Thyroid gland (tissue), 4 donors: ENCODE measurements at places on chromosomes 6 and 20. TPM values are rescaled to one million over a fixed set of nuclear protein-coding genes. Genes with fewer than 3 reads are reported as not detected.

DNA sequence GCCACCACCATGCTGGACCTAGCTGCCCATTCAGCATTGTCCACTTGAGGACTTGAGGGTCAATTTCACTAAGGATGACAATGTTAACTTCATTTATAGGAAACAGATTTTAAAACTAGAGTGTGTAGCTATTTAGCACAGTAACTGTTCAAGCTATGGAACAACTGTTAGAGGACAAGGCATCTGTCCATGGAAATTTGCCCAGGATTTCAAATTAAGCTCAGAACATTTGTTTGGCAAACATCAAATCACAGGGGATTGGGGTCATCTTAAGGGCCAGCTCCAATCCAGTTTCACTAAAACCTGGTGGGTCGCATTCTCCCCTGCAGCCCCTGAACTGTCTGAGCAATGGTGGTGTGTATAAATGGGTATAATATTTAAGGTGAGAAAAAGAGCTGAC lies 35.1 kb downstream of the PM20D2 start:
- H3K4me1 ChIP-seq, result no peaks in the 10 kb centered on the region
- H3K4me3 ChIP-seq, result no peak overlapping the region
- no peaks in the 10 kb centered on the region for H3K36me3 ChIP-seq
- no peak overlapping the region for H3K27ac ChIP-seq

Gene CFAP206
- total RNA-seq, result 1.2 TPM

Gene IFT52
- total RNA-seq, result 33.6 TPM

Gene TOMM6
- 115 TPM for total RNA-seq

Gene C20orf144
- total RNA-seq, result not detected
